ENCODE measurements at places on chromosomes 6 and 20. TPM values are rescaled to one million over a fixed set of nuclear protein-coding genes. Genes with fewer than 3 reads are reported as not detected.

GSTA4 gene
- 44.2 TPM for total RNA-seq

GFOD1 gene
- total RNA-seq: 2.7 TPM

PRND gene
- total RNA-seq: not detected

GTSF1L gene
- not detected for total RNA-seq

THBS2 gene
- total RNA-seq: 43.2 TPM

LRFN2 gene
- not detected for total RNA-seq

PTCRA gene
- not detected for total RNA-seq

ZNF311 gene
- 0.74 TPM for total RNA-seq

LRP11 gene
- 28.2 TPM for total RNA-seq

MRAP2 gene
- total RNA-seq: not detected

PDYN gene
- total RNA-seq: not detected

PLN gene
- total RNA-seq: not detected

BMP5 gene
- total RNA-seq: 2.0 TPM

HLA-DQB1 gene
- total RNA-seq: not detected

HS3ST5 gene
- not detected for total RNA-seq

PGC gene
- not detected for total RNA-seq

CNR1 gene
- 0.45 TPM for total RNA-seq

DUSP15 gene
- total RNA-seq: not detected

TREM1 gene
- 0.15 TPM for total RNA-seq

ZSCAN12 gene
- 5.5 TPM for total RNA-seq

POPDC3 gene
- total RNA-seq: 7.7 TPM
